HCT116 (cell line): ENCODE measurements at places on chromosomes 5 and 9.

DNA sequence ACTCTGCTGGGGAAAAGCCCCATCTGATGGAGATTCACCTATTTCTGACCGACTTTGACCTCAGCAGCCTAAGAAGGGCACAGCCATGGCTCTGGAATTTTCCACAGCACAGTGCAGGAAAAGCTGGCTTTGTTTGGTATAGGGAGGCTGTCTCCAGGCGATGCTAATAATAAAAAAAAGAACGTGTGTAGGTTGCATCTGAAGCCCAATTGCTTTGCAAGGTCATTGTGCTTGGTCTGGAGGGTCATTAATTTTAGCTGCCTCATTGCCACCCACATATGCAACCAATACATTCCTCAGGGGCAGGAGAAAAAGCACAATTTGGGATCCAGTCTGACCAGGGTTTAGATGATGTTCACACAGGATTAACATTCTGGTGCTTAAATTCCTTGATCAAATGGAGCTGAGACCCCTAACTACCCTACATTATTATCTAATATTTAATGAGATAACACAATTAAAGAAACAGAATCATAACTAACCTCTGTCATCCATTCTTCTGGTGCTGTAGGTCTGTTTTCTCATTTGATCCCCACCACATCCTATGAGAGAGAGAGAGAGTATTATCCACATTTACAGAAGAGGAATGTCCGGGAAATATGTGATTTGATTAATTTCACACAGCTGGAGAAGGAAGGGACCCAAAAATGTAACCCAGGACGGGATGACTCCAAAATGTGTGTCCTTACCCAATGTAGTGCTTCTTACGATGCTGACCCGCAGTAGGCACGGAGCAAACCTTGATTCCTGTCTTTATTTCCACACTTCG lies 175.9 kb downstream of the RFK start:
- DNase-seq: no peak

DNA sequence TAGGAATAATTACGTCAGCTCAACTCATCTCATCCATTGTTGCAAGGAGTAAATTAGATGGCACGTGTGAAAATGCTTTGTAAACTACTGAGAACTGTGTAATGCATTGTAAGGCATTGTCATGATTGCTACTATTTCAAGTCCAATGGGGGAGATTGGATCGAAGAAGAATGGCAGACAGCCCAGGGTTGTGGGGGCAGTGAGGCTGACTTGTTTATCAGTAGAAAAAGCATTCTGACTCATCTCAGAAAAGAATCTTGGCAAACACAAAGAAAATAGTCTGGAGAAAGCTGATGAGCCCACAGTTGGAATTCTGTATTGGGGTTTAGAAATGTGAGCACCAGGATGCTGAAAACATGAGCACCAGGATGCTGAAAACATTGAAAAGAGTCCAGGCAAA lies 28.0 kb upstream of the DAP start:
- DNase-seq: no peak

DNA sequence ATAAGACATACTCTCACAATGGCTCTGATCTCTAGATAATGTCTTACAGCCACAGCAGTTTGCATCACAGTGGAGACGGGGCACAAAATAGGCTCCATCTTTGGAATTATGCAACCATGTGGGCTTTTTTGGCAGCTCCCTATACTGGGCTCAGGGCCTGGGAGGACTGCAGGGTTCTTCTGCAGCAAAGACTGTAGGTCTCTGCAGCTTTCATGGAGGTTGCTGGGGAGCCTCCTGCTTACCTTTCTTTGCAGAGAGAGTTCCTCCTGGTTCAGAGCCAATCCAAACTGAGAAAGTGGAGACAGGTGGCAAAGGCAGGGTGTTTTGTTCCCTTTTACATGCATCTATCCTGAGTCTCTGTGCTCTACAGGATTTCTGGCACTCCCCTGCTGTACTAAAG lies 558.0 kb downstream of the TLR4 start:
- no peak for DNase-seq

- no peak for DNase-seq
Observed at GRCh38 chr5:5339257-5339656, 83.2 kb upstream of the ICE1 start.

DNA sequence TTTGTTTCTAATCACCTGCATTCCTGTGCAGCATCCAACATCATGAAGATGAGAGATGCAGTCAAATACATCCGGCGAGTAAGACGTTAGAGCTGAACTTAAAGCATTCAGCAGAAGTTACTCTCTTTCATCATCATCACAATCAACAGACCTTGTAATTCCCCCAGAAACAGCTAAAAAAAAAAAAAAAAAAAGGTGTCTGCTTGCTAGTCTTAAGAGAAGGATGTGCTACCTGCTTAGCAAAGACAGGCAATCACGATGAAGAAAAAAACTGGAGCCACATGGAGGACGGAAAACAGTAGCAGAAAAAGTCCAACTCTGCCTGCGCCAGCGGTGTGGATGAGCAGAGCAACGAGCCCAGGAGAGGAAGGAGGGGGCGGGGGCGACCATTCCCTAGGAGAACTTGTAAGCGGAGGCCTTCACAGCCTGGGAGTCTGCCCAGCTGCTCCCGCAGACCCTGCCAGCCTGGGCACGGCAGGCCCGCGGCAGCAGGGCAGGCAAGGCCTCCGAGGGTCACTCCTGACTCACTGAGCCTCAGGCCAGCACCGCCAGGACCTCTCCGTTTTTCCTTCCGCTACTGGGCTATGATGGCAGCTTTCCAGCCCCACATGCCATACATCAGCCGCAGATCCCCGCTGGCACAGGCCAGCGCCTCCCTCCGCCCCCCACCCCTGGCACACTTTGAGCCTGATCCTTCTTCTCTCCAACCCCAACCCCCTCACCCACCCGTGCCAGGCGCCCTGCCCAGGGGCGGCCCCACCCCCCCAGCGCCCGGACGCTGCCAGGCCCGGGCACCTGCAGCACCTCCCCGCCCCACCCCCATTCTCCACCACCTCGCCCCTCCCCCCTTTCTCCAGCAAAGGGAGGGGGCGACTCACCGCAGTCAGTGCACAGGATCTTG lies 1.4 kb downstream of the NRG2 start:
- DNase-seq: no peak
